NCI-H460 (cell line): ENCODE measurements at places on chromosomes 3 and 15.

DNA sequence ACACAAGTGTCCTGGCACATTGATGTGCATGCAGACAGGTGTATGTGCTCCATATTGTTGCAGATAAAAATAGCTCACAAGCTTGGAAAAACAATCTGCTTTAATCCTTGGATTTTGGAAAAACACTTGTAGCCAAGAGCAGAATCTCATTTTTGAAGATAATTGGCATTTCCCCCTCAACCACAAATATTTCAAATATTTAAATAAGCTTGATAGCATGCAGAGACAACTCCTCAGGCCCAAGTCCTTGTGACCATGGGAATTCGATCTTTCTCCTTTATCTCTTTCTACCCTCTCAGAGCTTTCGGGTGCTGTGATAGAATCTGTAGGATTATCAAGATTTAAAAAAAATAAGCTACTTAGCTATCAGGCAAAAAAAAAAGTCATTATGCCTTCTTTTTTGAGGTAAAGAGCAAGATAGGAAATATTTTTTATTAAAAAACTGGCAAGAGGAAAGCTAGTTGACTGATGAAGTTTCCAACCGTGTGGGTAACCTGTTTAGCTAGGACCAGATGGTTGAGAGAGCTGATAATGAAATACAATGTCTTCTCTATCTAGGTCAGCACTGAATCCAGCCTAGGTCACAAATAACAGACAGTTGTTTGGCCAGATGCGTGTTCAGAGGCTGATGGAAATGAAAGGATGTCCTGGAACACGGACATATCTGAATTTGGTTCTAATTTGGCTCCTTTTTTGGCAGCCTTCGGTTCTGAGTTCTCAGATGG, 54.9 kb upstream of the SNRK start:
- DNase-seq: no peak

GRCh38 chr3:123401836-123402530, 46.9 kb downstream of the ADCY5 start:
- DNase-seq: no peak

- no peak for DNase-seq
These were observed 267.9 kb upstream of the THBS1 start for GRCh38 chr15:39312984-39313383.

GRCh38 chr15:89328398-89329254, 6.0 kb downstream of the POLG start:
- DNase-seq: no peak

GRCh38 chr3:48446425-48447193, at the start of gene ATRIP:
ATRIP (plus strand) TSS chr3:48446737; CDS start chr3:48446846, 109 bp downstream.
- DNase-seq: peak; percentile 77

DNA sequence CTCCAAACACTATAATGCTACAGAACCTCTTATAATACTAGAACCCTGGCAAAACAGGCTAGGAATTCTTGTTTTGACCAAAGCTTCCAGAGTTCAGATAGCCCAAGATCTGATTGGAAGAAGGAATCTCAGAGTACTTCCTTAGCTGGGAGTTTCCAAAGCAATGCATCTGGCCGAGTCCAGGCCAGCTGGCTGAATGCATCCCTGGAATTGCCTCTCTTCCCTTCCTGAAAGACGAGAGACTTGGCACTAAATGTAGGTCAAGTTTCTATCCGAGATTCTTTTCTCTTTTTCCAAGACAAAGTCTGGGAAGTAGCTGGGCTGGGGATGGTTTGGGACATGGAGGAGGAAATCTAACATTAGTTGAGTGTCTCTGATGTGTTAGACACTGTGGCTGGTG, 68.7 kb upstream of the ADPGK start:
- no peak for DNase-seq

- no peak for DNase-seq
These were observed 38.0 kb upstream of the RFTN1 start for GRCh38 chr3:16551342-16551976.

GRCh38 chr3:25556447-25556846, 108.3 kb downstream of the TOP2B start:
- no peak for DNase-seq

- DNase-seq: no peak
These were observed 20.2 kb upstream of the TNFSF10 start for GRCh38 chr3:172543419-172543818.

DNA sequence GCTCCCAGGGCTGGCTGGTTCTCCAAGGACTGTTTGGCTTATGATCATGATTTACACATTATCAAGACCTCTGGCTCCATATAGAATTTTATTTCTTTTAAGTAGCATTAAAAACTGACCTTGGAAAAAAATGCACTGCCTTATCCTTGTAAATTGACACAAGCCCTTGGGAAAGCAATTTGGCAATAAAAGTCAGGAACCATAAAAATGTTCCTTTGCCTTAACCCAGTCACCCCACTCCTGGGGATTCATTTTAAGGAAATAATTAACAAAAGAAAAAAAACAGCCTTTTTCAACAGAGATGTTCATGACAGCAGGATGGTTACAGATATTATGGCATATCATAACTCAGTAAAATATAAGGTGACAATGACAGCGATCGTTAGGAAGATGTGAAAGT, 51.6 kb upstream of the NR2E3 start:
- DNase-seq: no peak

DNA sequence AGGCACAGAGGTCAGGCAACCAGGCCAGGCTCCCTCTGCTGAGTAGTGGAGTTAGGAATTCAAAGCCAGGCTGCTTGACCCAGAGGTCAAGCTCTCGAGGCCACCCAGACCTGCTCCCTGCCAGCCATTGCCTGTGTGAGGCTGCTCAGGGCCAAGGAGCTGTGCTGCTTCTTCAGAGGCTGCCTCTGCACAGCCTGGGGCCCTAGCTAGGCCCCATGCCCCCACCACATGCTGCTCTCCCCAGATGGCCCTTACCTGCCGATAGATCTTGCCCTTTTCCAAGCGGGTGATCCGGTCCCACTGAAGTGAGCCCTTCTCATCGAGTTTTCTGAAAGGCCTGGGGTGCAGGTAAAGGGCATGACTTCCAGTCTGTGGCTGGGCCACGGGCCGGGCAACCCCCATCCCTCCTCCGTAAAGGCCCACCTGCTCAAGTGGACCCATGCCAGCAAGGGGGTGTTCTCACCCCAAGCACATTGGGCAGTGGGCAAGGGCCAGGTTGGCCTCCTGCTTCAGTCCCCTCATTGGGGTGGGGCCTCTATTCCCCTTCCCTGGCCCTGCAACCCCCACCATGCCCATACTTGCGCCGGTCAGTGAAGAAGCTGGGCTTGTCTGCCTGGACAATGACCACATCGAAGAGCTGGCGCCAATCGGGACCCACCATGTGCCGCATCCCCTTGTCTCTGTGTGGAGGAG, 6.5 kb downstream of the NT5DC2 start:
- DNase-seq: no peak

- DNase-seq: no peak
These were observed 353.7 kb upstream of the SEMA6D start for GRCh38 chr15:47363653-47364052.

GRCh38 chr3:52851348-52851747, 16.5 kb upstream of the MUSTN1 start:
- DNase-seq: peak; percentile 47

DNA sequence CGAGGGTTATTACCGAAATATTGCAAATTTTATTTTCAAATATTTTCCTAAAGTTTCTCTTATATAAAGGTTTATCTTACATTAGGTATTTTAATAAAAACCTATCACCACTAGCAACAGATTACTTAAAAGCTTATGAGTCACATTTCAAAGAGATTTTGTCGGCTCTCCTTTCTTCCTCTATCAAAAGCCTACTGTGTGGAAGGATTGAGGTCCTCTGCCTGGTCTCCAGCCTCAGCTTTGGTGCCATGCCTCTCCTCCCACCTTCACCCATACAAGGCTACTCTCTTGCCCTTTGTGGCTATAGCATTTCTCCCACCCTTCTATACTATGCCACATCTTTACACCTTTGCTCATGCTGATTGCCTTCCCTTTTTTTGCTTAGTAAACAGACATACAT, 199.3 kb downstream of the TNIK start:
- DNase-seq: no peak
